ENCODE measurements at places on chromosomes 5 and 9. TPM values are rescaled to one million over a fixed set of nuclear protein-coding genes. Genes with fewer than 3 reads are reported as not detected.

PCDHGA12 gene
- total RNA-seq = 10.3 TPM

QRFP gene
- total RNA-seq = not detected

UBTD2 gene
- total RNA-seq = 11.8 TPM

SLC36A3 gene
- not detected for total RNA-seq

ATP6V1G1 gene
- total RNA-seq = 64.6 TPM

HSD17B3 gene
- total RNA-seq = 1.3 TPM

CPLANE1 gene
- total RNA-seq = 9.9 TPM

NUDT12 gene
- total RNA-seq = 11.4 TPM

PHYHD1 gene
- total RNA-seq = 21.9 TPM

DNA sequence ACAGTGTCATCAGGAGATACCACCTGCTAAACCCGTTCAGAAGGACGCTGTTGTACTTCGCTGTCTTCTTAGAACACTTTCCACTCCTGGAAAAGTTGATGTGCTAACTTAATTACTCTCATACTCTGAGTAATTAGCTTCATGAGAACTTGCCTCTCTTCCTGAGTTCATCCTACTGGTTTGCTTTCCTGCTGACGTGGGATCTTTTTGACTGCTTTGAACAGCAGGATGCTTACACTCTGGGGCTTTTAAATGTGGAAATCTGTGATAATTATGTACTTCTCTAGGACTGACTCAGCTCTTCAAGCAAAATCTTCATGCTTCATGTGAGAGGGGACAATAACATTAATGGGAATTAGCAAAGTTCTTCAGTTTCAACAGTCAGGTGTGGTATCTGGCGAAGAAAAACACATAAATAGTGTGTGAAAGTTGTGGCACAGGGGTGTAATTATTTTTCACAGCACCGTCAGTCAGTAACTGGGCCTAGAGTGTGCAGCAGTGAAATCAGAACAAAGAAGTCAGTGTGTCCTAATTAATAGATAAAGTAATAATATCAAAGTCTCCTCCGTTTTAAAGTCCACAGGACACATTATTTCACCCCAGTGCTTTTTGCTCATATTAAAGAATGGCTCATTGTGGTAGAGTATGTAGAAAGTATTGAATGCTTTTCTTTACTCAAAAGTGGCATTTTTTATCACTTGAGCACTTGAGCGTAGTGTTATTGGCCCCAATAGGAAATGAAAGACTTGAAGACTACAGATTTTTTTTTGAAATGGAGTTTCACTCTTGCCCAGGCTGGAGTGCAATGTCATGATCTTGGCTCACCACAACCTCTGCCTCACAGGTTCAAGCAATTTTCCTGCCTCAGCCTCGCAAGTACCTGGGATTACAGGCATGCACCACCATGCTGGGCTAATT lies 140.9 kb upstream of the DMRT1 start:
- no peak for DNase-seq

DNA sequence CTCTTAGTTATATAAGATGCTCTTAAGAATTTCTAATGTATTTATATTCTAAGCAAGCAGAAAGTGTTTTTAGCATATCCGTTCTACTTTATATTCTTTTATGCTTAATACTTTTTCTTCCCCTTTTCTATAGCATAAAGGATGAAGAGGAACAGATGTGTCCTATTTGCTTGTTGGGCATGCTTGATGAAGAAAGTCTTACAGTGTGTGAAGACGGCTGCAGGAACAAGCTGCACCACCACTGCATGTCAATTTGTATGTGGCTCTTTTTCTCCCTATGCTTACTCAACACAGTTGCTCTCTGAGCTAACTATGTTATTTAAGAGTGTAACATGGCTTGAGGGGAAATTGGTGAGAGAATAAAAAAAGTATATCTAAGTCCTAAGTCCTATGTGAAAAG lies 37.6 kb upstream of the SETD9 start:
- DNase-seq = no peak

GRCh38 chr5:145393426-145393825 lies 441.7 kb downstream of the PRELID2 start:
- no peak for DNase-seq

GRCh38 chr9:89714321-89714720 lies 109.5 kb downstream of the GADD45G start:
- no peak for DNase-seq

GRCh38 chr9:34059281-34059680 lies 10.6 kb upstream of the UBAP2 start:
- DNase-seq = no peak

DNA sequence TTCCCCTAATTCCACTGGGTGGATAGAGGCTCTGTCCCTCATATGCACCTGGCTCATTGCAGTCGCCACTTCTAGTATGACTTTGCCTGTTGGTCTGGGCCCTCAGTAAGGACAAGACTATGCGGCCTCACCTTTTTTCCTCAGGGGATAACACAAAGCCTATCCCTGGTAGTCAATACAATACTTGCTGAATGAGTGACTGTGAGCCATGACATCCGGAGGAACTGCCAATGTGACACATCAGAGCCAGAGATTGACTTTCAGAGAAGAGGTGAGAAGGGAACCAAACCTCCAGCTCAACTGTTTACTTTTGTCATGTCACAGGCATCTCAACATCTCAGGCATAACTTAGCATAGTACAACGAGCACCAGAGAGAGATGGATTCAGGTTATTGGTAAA lies 371.3 kb downstream of the DMRT2 start:
- DNase-seq = no peak

GRCh38 chr5:154729613-154730012 lies 25.6 kb upstream of the LARP1 start:
- no peak for DNase-seq

DNA sequence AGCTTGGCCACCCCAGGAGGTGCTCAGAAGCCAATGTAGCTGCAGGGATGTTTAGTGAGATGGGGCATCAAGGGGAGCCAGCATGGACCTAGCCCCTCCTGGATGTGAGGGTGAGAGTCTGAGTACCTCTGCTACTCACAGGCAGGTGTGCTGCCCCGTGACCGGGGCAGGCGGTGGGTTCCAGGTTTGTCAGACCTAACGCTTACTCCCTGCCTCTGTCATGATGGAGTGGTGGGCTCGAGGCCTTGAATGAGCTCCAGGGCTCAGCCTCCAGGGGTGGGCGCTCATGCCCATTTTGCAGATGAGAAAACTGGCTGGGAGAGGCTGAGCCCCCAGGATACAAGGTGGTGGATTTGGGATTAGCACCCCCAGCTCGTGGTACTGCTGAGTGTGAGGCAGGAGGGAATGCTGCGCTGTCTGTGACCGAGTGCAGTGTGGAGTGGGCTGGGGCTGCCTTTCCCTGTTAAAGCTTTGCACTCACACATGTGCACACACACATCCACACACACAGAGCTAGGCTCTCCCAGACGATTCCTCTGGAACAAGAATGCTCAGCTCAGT lies 1.5 kb downstream of the RXRA start:
- DNase-seq = no peak

DNA sequence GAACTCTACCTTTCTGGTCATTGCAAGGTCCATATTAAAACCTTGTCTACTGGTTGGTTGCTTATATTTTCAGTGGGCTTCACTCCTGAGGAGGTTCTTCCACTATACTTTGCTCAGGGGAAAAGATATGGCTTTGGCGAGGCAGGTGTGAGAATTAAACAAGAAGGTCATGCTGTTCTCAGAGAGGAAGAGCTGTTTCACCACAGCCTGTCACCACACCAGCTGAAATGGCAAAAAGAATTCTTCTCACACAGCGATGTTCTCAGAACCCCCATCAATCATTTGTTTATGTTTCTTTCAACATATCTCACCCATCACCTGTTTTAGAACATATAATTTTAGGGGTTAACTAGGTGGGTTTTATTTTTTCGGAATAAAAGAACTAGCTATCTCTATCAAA lies 38.6 kb downstream of the CAPSL start:
- no peak for DNase-seq

DNA sequence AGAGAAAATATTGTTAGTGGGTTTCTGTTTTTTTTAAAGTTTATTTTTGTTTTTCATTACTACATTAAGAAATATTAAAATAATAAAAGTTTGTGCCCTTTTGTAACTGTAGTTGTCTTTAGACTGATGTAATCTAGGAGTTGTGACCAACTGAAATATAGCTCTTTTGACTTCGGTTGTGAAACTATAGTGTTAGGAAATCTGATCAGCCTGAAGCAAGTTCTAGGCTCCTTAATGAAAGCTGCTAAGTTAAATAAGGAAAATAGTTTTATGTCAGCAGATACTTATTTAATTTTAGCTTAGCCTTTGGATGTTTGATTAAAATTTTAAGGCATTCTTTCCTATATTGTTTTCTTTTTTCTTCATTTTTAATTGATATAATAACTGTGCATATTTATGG lies 14.2 kb downstream of the AP3S1 start:
- no peak for DNase-seq

- no peak for DNase-seq
Measured at GRCh38 chr5:68658810-68659372, 434.9 kb upstream of the SLC30A5 start.

DNA sequence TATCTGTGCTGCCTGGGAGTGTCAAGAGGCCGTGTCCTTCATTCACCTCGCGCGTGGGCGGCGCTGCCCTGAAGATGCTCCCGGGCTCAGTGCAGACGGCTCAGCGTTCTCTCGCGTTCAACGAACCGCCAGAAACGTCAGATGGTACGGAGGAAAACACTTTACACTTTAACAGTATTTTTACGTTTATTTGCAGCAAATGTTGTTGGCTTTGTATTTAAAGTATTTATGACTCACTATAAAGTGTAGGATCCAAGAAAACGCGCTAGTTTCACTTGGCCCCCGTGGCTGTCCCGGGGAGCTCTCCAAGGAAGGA lies 544 bp upstream of the ERCC6L2 start:
- peak; percentile 83 for DNase-seq

DNA sequence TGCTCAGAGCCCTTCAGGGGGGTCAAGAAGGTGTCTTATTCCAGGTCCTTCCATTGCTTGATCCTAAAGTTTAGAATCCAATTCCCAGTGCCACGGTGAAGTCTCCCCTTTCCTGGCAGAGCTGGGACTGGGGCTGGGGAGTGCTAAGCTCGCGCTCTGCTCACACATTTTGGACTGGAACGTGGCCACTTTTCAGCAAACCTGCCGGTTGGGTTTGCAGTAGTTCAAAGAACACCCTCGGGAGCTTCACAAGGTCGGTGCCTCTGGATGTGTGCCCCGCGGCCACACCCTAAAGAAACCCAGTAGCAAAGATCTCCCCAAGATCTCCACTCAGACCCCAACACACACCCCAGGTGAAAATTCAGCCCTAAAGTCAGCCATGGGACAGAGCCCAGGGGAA lies at the start of gene C9orf152:
TSS of gene C9orf152 (minus strand) at position 129 of the 400 bp plus-strand sequence. CDS start 580 bp downstream, outside the sequence.
- no peak for DNase-seq

GRCh38 chr9:107867738-107868137 lies 378.2 kb upstream of the KLF4 start:
- DNase-seq = no peak

- DNase-seq = peak; percentile 92
Measured at GRCh38 chr9:131598121-131598520, 52.8 kb downstream of the PRRT1B start.

DNA sequence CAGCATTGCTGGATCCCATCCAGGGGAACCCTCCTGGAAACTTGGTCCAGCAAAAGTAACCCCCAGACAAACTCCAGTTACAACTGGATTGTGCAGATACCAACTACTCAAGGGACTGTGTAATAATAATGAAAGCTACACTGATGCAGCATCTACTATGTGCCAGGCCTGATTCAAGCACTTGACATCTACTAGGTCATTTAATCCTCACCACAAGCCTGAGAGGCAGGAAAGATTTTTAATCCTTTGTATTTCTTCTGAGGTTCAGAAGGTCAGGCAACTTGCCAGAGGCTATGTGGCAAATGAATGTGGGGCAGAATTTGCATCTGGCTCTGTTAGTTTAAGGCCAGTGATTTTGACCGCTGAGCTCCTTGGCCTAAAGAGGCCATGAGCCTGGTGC lies 29.5 kb upstream of the FOXI1 start:
- DNase-seq = peak; percentile 31

DNA sequence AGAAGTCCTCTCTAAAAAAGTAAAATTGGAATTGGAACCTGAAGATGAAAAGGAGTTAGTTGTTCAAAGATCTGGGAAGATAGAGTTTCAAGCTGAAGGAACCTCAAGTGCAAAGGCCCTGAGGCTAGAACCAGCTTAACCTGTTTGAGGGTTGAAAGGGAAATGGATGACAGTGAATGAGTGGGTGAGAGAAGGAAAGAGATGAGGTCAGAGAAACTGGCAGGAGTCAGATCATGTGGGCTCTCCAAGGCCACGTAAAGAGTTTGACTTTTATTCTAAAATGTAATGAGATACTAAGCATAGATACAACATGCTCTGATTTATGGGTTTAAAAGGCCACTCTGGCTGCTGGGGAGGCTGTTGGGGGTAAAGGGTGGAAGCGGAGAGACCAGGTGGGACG lies 2.5 kb upstream of the RAD23B start:
- no peak for DNase-seq
